Liver (tissue), 10 donors: ENCODE measurements at places on chromosomes 12 and 14. TPM values are rescaled to one million over a fixed set of nuclear protein-coding genes. Genes with fewer than 3 reads are reported as not detected.
A peak's percentile ranks its signal among the peaks of the same experiment; 100 is the strongest.

The ERP27 gene
- total RNA-seq: 0.59 TPM

The SPIC gene
- 17.7 TPM for total RNA-seq

DNA sequence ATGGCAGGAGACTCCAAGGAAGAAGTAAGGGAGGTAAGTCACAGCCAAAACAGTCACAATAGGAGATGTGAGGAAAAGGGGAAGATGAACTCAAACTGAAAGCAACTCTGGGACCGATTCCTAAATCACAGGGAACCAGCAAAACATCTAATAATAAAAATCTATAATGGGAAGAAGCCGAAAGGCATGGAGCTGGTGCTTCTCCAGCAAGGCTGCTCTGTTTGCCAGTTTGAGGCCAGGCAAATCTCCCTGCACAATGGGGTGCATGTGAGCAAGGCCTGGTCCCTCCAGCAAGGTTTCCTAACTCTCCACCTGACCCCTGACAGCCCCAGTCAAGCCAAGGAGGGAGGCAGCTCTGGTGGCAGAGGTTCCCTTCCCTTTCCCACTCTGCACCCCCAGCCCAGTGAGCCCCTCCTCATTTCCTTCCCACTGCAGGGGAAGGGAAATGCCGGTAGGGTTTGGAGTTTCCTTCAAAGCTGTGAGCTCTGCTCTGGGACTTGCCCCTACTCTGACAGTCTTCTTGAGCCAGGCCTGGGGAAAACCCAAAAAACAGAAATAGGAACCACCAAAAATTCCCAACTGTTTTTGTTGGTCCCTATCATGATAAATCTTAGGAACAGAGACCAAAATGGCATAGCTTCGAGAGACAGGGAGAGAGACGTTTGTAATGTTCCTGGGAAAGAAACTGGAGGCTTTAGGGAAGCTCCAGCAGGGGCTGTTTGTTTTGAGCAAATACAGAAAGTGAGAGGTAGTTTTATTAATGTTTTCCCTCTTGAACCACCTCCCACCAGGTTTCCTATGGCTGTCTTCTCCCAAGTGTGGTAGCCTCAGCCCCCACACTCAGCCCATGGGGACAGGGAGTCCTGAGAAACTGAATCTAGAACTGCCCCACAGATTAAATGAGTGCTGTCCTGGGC lies 34.6 kb downstream of the FMNL3 start:
- no peaks in the 10 kb centered on the region for H3K27me3 ChIP-seq
- H3K27ac ChIP-seq: peak overlapping the region; percentile 80
- peaks cover 18% of the 10 kb centered on the region for H3K4me1 ChIP-seq
- H3K4me3 ChIP-seq: no peak overlapping the region

GRCh38 chr12:109735051-109735521 lies 21.5 kb downstream of the FAM222A start:
- no peaks in the 10 kb centered on the region for H3K36me3 ChIP-seq
- no peak overlapping the region for H3K4me3 ChIP-seq
- DNase-seq: no peak
- H3K27ac ChIP-seq: no peak overlapping the region

DNA sequence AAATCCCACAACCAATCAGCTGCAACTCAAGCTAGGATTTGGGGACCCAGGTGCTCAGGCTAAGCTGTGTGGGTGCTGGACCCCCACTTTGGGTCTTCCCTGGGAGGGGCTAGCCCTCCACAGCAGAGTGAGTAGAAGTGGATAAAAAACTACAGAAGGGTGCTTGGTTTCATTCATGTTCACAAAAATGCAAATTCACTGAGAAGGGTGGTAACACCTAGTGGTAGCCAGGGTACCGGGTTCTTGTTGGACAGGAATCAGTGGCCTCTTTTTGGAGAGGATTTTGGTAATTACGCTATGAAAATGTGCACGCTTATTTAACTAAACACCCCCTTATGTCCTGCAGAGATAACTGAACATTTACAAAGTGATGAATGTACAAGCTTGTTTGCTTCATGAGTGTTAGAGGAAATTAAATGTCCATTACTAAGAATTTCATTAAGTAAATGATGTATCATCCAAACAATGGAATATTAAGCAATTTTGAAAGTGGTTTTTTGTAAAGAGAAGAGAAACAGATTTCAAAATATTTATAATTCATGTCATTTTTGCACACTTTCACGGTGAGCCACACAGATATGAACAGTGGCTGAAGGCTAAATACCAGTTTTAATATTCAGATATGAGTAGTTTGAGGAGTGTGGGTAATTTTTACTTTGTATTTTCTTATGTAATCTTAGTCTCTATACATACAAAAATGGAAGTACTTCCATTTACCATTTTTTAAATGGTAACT lies 78.3 kb downstream of the DDX51 start:
- DNase-seq: no peak
- no peaks in the 10 kb centered on the region for H3K4me1 ChIP-seq
- peaks cover 2% of the 10 kb centered on the region for H3K36me3 ChIP-seq
- H3K27ac ChIP-seq: no peak overlapping the region
- no peak overlapping the region for H3K4me3 ChIP-seq

GRCh38 chr14:105838591-105839424 lies 312.4 kb downstream of the TMEM121 start:
- no peak for DNase-seq
- H3K4me3 ChIP-seq: no peak overlapping the region
- H3K27me3 ChIP-seq: peaks cover 3% of the 10 kb centered on the region
- H3K27ac ChIP-seq: no peak overlapping the region

- no peaks in the 10 kb centered on the region for H3K27me3 ChIP-seq
- no peaks in the 10 kb centered on the region for H3K36me3 ChIP-seq
- no peak overlapping the region for H3K4me3 ChIP-seq
Observed at GRCh38 chr14:75306927-75307699, 28.5 kb downstream of the FOS start.

- H3K27me3 ChIP-seq: no peaks in the 10 kb centered on the region
- no peak overlapping the region for H3K27ac ChIP-seq
- no peaks in the 10 kb centered on the region for H3K36me3 ChIP-seq
- H3K4me1 ChIP-seq: no peaks in the 10 kb centered on the region
- DNase-seq: no peak
Observed at GRCh38 chr12:49875115-49875720, 28.5 kb downstream of the FAIM2 start.

GRCh38 chr12:104756901-104757300 lies 201.2 kb downstream of the SLC41A2 start:
- H3K4me3 ChIP-seq: no peak overlapping the region
- no peak overlapping the region for H3K27ac ChIP-seq
- no peak for DNase-seq
- no peaks in the 10 kb centered on the region for H3K36me3 ChIP-seq
- no peaks in the 10 kb centered on the region for H3K4me1 ChIP-seq

The TROAP gene
- 17.5 TPM for total RNA-seq

The TAS2R31 gene
- total RNA-seq: 1.3 TPM

The DNAI7 gene
- total RNA-seq: not detected
